ENCODE measurements at places on chromosomes 2 and 18.

- no peak for DNase-seq
Measured at GRCh38 chr2:241770936-241771285, 5.7 kb upstream of the GAL3ST2 start.

DNA sequence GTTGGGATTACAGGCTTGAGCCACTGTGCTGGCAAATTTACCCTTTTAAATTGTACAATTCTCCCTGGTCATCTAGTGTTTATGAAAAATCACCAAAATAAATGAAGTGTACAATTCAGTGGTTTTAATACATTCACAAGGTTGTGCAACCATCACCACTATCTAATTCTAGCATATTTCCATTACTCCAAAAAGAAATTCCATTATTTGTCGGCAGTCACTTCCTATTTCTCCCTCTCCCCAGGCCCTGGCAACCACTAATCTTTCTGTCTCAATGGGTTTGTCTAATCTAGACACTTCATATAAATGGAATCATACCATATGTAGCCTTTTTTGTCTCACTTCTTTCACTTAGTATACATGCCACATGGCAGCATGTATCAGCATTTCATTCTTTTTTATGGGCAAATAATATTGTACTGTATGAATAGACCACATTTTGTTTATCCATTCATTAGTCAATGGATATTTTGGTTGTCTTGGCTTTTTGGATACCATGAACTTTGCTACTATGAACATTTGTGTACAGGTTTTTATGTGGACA is 12.6 kb upstream of the POLE4 start:
- DNase-seq, result no peak

DNA sequence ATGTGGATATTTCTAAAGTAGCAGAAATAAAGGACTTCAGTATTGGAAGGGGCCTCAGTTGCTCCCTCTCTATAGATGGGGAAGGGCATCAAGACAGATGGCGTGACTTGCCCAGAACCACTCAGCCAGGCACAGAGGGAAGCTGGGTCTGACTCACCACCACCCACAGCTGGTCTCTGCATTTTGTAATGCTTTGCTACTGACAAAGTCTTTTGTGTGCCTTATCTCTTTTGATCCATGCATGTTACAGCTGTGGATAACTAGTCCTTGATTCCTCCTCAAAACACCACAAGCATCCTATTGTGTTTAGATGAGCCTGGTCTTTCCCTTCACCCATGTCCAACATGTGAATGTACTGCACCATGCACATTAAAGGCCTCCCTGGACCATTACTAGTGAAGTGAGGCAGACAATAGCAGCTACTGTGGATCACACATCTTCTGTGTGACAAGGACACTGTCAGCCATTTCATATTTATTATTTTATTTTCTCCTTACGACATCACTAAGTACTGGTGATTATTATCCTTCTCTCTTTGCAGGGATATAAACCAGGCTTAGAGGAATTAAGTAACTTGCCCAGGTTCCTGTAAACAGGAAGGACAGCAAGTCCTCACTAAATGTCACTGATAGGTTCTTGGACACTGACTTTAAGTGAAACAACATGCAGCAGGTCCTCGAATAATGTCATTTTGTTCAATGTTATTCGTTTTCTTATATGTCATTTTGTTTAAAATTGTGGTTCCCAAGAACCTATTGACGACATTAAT is 29.6 kb upstream of the IL37 start:
- DNase-seq, result no peak

- no peak for DNase-seq
Measured at GRCh38 chr2:5373200-5373599, 319.0 kb upstream of the SOX11 start.

DNA sequence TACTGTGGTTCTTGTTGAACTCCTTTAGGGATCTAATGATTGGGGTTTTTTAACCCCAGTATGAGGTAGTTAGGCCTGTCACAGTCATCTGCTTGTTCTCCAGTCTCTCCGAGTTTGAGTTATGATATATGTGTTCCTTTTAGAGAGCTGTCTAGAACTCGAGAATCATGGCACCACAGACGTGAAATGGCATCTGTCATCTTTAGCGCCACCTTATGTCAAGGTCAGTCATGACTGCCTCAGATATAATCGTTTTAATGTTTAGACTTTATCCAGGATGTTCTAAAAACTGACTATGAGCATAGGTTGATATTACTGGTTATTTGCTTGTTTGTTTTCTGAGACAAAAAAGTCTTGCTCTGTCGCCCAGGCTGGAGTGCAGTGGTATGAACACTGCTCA is 112.2 kb downstream of the CEP192 start:
- no peak for DNase-seq

DNA sequence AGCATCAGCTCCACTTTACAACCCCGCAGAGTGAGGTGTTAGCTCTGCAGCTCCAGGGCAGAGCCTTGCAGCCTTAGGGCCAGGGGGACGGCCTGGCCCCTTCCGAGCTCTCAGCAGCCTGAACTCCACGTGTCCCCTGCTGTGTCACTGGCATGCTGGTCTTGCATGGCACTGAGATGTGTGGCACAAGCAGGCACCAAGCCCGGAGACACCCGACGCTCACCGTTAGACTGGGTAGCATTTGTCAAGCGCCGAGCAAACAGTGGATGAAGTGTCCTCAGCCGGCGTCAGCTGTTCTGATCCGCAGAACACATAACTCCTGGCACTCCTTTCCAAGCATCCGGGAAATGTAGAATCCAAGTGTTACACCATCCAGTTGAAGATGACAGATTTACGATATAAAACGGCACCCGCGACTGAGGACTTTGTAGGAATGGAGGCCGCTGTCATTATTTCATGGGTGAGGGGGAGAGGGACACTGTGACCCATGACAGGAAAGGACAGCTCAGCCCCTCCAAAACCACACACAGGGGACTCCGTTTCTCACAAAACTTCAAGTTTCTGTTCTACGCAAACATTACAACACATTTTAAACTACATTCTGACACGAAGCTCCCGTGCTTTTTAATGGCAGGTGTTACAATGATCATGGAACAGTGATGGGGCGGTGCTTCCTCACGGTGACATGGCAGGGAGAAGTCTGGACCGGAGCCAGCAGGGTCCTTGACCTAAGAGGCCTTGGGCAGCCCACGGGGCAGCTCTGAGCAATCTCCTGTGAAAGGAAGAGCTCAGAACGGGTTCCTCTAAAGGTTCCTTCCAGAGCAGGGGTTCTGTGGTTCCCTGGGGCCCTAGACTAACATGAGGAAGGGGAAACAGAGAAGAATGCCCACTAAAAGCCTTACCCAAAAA is 89.4 kb downstream of the HDAC4 start:
- DNase-seq, result no peak

GRCh38 chr2:46857871-46858701 is 57.5 kb downstream of the MCFD2 start:
- no peak for DNase-seq

DNA sequence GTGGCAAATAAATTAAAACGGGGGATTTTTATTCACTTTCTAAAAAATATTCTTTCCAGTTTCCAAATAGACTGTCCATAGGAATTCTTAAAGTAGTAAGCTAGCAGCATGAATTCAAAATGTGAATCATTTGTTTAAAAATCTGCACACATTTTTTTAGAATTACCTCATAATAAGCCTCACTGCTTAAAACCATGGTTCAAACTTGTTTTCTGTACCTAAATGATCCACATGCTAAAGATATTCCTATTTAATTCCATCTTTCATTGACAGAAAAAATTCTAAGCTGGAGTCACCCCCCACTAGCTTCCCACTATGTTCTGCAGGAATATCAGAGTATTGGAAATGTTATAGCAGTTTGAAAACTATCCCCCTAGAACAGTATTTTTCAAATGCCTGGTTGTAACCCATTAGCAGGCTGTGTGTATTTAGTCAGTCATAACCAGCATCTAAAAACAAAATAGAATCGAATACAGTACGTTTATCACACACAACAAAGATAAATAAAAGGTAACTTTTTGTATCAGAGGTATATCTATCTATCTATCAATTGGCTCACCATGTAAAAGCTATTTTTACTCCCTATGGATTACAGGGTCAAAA is 11.2 kb upstream of the IKZF2 start:
- no peak for DNase-seq

- no peak for DNase-seq
Measured at GRCh38 chr2:207224791-207225482, 59.2 kb upstream of the KLF7 start.

- no peak for DNase-seq
Measured at GRCh38 chr2:203905656-203906055, 30.9 kb upstream of the ICOS start.

DNA sequence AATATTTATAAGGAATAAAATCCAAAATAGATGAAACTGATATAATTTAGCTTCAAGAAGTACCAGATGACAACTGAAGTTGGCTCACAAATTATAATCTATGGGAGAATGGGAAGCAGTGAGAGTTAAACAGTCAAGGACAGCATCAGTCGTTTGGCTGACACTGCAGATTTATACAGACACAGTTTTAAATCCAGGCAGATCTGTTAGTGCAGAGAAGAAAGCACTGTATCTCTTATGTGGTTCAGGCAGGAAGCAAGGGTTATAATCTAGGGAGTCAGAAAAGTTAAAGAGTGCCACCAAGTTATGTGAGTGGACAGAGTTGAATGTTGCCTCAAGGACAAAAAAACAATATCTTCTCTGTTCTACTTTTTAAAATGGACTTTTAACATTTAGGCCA is 880.2 kb downstream of the TSN start:
- no peak for DNase-seq

- DNase-seq, result no peak
Measured at GRCh38 chr2:237449193-237449881, 35.4 kb upstream of the COL6A3 start.

GRCh38 chr2:66574701-66575624 is 140.0 kb downstream of the MEIS1 start:
- no peak for DNase-seq

DNA sequence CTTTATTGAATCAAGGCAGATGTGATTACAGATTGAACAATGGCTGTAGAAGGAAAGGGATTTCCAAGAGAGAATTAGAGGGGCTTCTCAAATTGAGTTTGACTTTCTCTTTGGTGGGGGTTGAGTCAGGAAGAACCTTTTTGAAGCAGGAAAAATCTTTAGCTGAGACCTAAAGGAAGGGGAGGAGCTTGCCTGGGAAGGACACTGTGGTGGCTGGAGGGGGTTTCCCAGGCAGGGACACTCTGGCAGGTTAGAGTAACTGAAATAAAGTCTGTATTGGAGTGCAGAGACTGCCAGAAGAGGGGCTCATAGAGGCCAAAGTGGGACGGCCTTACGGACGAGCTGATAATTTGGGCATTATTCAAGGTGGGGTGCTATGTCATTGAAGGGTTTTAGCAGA is 69.3 kb downstream of the NEDD4L start:
- DNase-seq, result no peak

DNA sequence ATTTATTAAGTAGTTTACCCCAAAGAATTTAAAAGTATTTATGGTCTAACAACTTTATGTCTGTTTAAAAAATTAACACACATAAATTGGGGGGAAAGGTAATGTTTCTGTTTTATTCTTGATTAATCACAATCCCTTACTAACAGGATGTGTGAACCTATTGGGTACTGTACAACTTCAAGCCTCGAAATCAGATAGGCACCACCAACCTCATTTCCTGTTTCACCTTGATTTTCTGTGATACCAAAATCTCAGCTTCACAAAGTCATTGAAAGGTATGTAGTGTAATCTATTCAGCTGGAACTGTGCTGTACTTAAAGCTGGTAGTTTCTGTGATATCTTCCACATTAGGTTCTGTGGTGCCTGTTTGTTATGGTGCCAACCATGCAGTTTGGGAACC is 4.0 kb downstream of the RNMT start:
- DNase-seq, result no peak

DNA sequence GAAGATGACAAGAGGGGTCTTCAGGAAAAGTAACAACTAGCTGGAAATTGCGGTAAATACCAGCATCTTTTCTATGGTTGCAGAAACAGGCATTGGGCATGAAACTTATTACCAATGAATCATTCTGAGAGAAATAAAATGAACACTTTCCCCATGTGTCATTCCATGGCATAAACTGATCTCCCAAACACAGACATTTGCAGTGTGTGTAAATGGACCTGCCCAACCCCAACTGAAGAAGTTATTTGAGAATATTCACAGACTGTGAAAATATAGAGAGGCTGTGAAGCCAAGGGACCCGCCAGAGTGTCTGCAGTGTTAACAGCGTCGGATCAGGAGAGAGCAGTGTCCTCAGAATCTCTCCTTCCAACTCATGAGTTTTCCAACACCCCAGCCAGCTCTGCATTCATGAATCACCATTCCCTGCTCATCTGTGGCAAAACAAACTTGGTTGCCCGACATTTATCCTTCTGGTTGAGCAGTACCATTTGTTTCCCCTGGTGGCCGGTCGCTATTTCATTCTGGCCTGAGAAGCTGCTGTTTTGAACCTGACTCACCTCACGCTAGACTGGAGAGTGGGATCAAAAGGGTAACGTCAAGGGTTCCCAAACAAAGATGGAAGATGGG is 238.4 kb downstream of the PID1 start:
- no peak for DNase-seq

GRCh38 chr2:109407276-109408042 is 206.3 kb downstream of the SEPTIN10 start:
- no peak for DNase-seq

- no peak for DNase-seq
Measured at GRCh38 chr18:37578886-37579513, 13.4 kb upstream of the CELF4 start.

- no peak for DNase-seq
Measured at GRCh38 chr2:234363647-234364294, 133.1 kb downstream of the ARL4C start.

- no peak for DNase-seq
Measured at GRCh38 chr2:101012054-101012705, 10.1 kb downstream of the RPL31 start.

- DNase-seq, result no peak
Measured at GRCh38 chr2:178530131-178530530, 49.9 kb downstream of the PLEKHA3 start.

DNA sequence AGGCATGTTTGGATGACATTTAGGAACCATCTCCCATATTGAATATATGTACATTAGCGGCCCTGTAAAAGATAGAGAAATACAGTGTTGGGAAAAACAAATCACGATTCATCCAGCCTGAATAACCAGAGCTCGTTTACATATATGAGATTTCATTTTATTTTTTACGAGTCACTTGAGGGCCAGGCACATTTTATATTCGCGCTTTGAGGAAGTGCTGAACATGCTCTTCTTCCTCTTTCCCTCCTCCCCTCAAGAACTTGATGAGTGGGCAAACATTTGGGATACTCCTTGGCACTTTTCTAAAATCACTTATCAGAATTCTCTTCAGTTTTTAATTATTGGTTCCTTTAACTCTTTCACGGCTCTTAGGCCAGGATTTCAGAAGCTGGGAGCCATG is 268.0 kb upstream of the TANK start:
- no peak for DNase-seq

GRCh38 chr2:75787532-75788132 is 76.9 kb upstream of the GCFC2 start:
- DNase-seq, result no peak

DNA sequence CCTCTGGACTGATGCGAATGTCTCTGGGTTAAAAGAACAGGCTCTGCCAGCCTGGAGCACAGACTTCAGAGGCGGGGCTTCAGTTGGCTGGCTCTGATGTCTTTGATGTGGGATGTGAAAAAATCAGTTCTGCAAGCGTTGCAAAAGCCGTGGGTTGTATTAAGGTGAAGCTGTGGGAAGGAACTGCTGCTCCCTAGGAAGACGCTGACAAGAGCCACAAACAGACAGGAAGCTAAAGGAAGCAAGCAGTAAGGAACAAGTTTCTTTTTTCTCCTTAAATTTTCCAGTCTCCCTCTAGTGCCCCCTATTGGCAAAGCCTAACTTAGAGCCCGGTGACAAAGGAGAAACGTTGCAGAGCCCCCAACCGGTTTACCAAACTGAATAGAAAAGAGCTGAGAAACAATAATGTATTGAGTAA is 239.0 kb downstream of the CCDC178 start:
- DNase-seq, result no peak

- no peak for DNase-seq
Measured at GRCh38 chr2:133324150-133324561, 244.1 kb downstream of the NCKAP5 start.

All from cortex of kidney (tissue), 1 donor.